ENCODE measurements at places on chromosomes 12 and 14. TPM values are rescaled to one million over a fixed set of nuclear protein-coding genes. Genes with fewer than 3 reads are reported as not detected.

Gene SPRYD4
- total RNA-seq, result 4.2 TPM

Gene GPR65
- not detected for total RNA-seq

Gene FSCB
- not detected for total RNA-seq

Gene MANSC4
- total RNA-seq, result not detected

Gene PAX9
- not detected for total RNA-seq

Gene PRB2
- total RNA-seq, result not detected
